ENCODE measurements at places on chromosomes 5 and 9.
A peak's percentile ranks its signal among the peaks of the same experiment; 100 is the strongest.

DNA sequence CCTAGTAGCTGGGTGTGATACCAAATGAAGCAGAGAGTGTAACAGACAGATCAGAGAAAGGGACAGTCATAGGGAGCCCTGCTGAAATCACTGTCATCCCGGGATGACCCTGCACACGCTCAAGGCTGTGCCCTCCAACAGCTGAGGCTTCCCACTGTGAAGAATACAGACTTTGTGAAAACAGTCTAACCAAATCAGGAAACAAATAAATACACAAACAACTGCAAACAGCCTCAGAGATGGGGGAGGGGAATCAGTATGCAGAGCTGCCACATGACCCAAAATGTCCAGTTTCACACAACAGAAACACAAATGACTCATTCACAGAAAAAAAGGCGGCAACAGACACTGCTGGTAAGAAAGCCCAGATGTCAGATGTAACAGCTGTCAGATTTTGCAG is 101.9 kb downstream of the ADAMTS2 start:
- peak; percentile 82 for DNase-seq

GRCh38 chr9:31119890-31120454 is 1264.5 kb upstream of the ACO1 start:
- DNase-seq = no peak

DNA sequence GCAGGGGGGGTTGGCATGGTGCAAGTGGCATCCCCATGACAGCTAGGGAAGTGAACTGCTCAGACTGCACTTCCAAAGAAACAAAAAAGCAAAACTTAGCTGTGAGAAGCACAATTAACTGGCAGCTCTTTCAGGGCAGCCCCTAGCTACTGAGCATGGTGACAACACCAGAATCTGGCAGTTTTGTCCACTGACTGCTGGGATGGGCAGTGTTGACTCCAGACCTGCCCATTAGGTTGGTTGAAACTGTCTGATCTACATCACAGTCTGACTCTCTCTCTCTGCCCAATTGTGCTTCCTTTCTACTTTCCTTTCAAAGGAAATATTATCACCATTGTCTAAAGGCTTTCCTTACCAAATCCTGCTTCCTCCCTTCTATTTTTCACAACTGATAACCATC is 12.5 kb upstream of the RAD23B start:
- no peak for DNase-seq

DNA sequence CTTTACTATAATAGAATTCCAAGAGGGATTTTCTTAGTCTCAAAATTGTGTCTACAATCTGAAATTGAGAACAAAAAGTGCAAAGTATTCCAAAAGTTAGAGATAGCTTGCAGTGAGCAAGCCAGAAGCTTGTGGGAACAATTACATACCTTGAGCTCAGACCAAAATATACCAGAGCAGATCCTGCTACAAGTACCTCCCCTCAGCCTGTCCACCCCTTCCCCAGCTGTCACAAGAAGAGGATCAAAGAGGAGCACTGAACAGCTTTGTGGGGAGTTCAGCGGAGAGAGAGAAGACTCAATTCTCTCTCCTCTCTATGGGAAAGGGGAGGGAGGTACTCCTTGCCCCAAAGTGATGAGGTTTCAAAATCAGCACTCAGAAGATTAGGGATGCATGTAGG is 869.2 kb upstream of the DMAC1 start:
- DNase-seq = no peak

Measured in AG10803 (cell line).